ENCODE measurements at places on chromosomes 5 and 9. TPM values are rescaled to one million over a fixed set of nuclear protein-coding genes. Genes with fewer than 3 reads are reported as not detected.
A peak's percentile ranks its signal among the peaks of the same experiment; 100 is the strongest.

DNA sequence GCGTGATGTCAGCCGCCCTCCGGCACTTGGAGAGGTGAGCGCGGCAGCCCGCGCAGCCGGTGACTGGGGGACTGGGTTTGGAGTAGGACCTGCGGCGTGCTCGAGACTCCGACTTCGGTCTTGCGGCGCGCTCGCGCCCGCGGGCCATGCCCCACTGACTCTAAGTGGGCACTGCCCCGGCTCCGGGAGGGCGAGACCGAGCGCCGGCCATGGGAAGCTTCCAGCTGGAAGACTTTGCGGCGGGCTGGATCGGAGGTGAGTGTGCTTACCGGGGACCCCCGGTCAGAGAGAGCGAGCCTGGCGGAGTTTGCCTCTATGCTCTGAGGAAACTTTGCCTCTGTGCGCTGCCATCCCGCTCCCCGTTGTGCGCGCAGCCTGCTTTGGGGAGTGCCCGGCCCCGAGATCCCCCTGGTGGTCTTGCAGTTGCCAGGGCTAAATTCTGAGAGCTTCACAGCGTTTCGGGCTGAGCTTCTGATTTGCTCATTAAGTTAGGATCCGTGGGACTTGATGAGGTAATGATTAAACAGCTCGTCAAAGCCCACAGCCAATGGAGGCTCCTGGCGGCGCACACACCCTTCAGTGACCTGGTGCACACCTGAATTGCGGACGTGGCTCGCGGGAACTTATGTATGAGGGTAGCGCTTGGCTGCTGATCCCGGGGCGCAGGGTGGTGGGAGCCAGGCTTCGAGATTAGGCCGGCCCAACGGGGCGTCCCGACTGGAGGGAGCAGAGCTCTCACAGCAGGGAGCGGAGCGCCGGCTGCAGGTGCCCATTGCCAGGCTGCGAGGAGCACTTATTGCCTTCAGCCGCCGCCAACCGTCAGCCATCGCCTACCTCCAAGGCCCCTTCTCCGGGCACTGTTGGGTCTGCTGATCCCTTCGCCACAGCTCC is at the start of gene SLC25A48:
TSS of gene SLC25A48 (plus strand) at position 25 of the 891 bp plus-strand sequence. CDS start at position 210, 185 bp downstream.
- H3K27ac ChIP-seq = no peak within 1 kb of the TSS
- no peaks in the 10 kb centered on the region for H3K36me3 ChIP-seq
- peaks cover 9% of the 10 kb centered on the region for H3K4me1 ChIP-seq
- H3K27me3 ChIP-seq = peaks cover 80% of the 10 kb centered on the region

DNA sequence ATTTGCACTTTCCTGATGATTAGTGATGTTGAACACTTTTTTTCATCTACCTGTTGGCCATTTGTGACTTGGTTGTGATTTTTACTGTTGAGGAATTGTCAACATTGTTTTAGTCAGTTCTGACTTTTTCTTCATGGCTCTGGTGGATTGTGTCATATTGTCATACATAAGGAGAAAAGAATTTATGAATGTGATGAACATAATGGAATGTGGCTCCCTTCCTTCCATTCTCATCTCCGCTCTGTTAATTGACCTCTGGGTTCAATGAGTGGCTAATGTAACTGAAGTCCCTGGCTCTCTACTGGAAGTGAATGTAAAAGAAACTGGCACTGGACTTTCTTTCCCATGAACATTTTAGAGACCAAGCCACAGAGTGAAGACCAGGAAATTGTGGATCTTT is 49.2 kb downstream of the KIAA1958 start:
- no peak for DNase-seq
- H3K36me3 ChIP-seq = peaks cover 2% of the 10 kb centered on the region
- H3K27me3 ChIP-seq = no peaks in the 10 kb centered on the region
- peaks cover 19% of the 10 kb centered on the region for H3K4me1 ChIP-seq
- H3K27ac ChIP-seq = peak overlapping the region; percentile 12
- H3K4me3 ChIP-seq = no peak overlapping the region

DNA sequence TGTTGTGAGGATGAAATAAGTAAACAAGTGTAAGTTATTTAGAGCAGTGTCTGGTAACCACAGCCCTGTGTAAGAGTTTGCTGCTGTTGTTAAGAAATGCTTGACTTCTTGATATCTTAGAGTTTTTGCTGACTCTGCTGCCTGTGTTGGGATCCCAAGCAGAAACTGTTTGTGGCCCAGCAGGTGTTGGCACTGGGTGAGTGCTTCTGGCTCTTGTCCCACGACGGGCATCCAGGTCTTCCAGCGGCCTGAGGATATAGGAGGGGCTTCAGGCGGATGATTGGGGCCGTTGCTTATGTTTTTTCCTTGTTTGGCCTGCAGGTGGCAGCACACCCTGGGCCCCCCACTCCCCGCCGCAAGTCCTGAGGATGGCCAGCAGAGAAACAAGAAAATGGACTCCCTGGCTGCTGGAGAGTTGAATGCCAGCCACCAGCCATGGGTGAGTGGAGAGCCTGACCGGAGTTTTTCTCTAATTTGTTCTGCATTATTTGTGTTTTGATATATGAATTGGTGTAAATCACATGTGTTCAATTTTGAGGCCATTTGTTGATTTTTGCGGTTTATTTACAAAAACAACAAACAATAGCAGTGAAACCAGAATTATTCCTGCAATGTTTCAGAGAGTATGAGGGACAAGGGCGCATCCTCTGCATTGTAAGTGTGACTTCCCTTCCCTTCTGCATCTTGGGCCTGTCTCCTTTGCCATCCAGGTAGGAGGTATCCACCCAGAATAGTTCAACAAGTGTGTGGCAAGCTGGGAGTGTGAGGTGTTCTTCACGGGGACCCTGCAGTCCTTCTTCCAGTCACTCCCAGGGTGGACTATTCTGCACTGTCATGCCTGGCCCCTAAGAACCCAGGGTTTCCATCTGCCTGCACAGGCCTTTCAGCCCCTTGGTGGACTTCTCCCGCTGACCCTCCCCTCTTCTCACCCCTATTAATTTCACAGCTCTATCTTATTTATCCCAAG is 50.3 kb downstream of the SLC22A5 start:
- H3K27ac ChIP-seq = peak overlapping the region; percentile 68
- peaks cover 4% of the 10 kb centered on the region for H3K36me3 ChIP-seq
- H3K4me1 ChIP-seq = peaks cover 72% of the 10 kb centered on the region
- peak; percentile 92 for DNase-seq
- no peaks in the 10 kb centered on the region for H3K27me3 ChIP-seq

Gene C5orf52
- total RNA-seq = not detected

DNA sequence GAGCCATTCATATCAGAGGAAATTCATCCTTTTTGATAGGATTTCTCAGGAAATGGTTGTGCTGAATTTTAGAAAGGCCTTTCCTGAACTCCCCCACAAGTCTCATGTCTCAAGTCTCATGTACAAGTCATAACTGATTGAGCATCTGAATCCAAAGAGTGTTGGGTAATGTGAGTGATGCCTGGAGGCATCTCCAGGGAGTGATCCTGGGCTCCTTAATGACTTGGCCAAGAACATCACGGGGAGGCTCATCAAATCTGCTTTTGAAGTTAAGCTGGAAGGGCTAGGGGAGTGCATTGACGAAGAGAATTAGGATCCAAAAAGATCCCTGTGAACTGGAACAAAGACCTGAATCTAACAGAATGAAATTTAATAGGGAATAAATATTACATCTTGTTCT is 79.2 kb downstream of the MAST4 start:
- DNase-seq = no peak
- peaks cover under 1% of the 10 kb centered on the region for H3K4me1 ChIP-seq
- H3K36me3 ChIP-seq = no peaks in the 10 kb centered on the region
- H3K27me3 ChIP-seq = peaks cover 21% of the 10 kb centered on the region
- no peak overlapping the region for H3K27ac ChIP-seq

Gene NIM1K
- total RNA-seq = 0.29 TPM

- no peak for DNase-seq
- peaks cover 5% of the 10 kb centered on the region for H3K4me1 ChIP-seq
These were observed 85.3 kb downstream of the TTLL11 start for GRCh38 chr9:122007837-122008236.

Gene PHPT1
- total RNA-seq = 131 TPM

GRCh38 chr5:160442824-160443431 is 21.3 kb downstream of the PTTG1 start:
- no peak overlapping the region for H3K27ac ChIP-seq
- H3K4me1 ChIP-seq = peaks cover 10% of the 10 kb centered on the region
- no peak for DNase-seq
- H3K27me3 ChIP-seq = peaks cover 41% of the 10 kb centered on the region
- no peaks in the 10 kb centered on the region for H3K36me3 ChIP-seq
- no peak overlapping the region for H3K4me3 ChIP-seq

DNA sequence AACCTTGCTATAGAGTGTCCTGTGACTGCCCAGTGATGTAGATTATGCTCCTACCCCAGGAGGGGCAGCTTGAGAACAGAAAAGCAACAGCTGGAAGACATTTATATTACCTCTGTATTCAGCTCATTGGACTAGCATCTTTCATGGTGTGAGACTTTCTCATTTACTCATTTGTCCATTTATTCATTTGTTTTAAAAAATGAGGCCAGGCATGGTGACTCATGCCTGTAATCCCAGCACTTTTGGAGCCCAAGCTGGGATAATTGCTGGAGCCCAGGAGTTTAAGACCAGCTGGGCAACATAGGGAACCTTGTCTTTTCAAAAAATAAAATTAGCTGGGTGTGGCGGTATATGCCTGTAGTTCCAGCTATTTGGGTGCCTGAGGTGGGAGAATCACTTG is 130.0 kb upstream of the LHFPL2 start:
- no peak overlapping the region for H3K4me3 ChIP-seq
- DNase-seq = no peak
- H3K36me3 ChIP-seq = peaks cover 16% of the 10 kb centered on the region
- peaks cover 51% of the 10 kb centered on the region for H3K4me1 ChIP-seq

Gene LHX3
- total RNA-seq = not detected

DNA sequence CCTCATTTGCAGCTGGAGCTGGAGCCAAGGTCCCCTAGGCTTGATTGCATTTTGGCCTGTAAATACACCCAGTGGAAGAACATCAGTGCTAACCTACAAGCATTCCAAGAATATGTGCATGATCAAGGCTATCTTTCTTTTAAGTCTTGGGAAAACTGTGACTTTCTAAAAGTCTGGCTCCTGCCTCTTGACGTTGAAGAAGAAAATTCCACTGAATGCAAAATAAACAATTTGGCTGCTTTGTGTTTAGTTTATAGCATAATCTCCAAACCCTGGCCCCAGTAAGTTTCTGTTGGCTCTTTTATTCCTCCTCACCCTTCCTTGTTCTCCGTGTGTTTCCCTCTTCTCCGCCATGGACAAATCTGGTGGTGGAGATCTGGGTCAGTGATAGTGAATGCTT is 109.3 kb upstream of the TLE1 start:
- peaks cover 7% of the 10 kb centered on the region for H3K4me1 ChIP-seq
- no peaks in the 10 kb centered on the region for H3K27me3 ChIP-seq
- H3K27ac ChIP-seq = no peak overlapping the region

- H3K4me1 ChIP-seq = no peaks in the 10 kb centered on the region
- no peaks in the 10 kb centered on the region for H3K36me3 ChIP-seq
- no peak overlapping the region for H3K27ac ChIP-seq
- no peak overlapping the region for H3K4me3 ChIP-seq
These were observed 77.2 kb downstream of the ATP10B start for GRCh38 chr5:160774666-160775315.

DNA sequence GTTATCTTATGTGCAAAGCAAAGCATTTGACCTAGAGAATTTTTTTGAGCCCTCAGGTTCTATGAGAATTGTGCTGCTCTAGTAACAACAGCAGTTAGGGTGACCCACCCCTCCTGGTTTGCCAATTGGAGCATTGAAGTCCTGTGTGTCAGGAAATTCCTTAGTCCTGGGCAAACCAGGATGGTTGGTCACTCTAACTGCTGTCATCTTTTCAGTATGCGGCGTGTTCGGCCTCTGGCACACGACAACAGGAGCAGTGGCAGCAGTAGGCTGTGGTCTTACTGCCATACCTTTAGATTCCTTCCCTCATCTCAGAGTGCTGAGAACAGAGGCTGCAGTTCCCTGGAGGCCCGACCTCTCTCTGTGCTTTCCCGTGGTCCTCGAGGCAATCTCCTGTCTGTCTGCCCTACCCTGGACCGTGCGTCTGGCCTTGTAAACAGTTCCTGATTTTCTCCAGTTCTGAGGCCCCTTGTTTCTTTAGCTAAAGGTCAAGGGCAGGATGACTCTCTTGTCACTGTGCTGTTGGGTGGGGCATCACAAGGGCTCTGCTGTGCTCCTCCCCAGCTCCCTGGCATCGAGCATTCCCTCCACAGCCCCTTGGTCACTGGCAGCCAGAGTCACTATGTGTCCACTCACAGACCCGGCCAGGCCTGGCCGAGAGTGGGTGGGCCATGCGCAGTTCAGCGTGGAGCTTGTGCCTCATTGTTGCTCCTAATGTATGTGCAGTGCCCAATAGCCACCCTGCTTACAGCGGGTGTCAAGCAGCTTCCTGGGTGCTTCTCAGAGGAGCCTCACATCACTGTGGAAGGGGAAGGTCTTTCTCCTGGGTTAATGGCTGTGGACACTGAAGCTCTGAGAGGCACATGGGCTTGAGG is 18.5 kb upstream of the COL15A1 start:
- H3K4me3 ChIP-seq = no peak overlapping the region
- no peak for DNase-seq
- peaks cover 31% of the 10 kb centered on the region for H3K4me1 ChIP-seq

DNA sequence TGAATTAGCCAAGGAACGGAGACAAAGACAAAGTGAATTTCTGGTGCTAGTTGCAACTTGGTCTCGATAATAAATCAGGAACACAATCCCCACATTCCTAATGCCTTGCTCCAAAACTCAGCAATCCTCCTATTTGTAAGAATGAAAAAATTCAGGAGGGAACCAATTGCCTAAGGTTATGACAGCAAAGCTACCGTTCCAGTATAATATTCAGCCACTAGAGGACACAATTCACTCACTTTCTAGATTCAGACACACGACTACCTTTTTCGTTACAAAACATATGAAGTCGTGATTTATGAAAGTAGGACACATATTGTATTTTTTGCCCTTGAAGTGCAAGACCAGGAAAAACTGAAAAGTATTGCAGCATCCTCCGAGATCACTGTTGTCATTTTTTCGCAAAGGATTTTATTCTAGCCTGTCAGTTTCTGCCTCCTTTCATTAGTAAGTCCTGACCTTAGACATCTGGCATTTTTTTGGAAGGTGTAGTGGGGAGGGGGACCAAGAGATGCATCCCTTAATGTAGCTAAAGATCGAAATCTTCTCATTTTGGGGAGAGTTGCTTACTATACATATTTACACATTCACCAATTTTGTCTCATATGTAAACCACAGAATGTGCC is 133.1 kb downstream of the DOCK8 start:
- DNase-seq = no peak
- no peaks in the 10 kb centered on the region for H3K4me1 ChIP-seq
- no peak overlapping the region for H3K27ac ChIP-seq
- H3K4me3 ChIP-seq = no peak overlapping the region
- peaks cover 25% of the 10 kb centered on the region for H3K27me3 ChIP-seq
